ENCODE measurements at places on chromosomes 11 and 22.

- no peak for DNase-seq
Observed at GRCh38 chr11:5174934-5175333, 20.4 kb upstream of the OR52A1 start.

- DNase-seq = no peak
Observed at GRCh38 chr11:110098645-110099044, 5.5 kb downstream of the ZC3H12C start.

DNA sequence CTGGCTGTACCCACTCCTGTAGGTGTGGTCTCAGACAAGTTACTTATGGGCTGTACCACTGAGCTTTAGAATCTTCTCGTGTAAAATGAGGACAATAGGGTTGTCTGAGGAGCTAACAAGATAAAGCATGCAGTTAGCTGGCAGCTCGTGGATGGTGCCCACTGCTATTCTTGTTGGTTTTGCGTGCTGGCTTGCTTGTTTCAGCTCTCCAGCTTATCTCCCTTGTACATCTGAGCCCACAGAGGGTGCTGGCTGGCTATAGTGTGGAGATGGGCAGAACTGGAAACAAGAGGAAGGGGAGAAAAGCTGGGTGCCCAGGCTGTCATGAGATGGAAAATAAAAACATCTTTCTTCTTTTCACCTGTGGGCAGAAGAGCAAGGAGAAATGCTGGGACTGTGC, 46.5 kb upstream of the GALNT18 start:
- DNase-seq = no peak

GRCh38 chr11:119169282-119169719, 776 bp downstream of the NLRX1 start:
- DNase-seq = peak; percentile 24

DNA sequence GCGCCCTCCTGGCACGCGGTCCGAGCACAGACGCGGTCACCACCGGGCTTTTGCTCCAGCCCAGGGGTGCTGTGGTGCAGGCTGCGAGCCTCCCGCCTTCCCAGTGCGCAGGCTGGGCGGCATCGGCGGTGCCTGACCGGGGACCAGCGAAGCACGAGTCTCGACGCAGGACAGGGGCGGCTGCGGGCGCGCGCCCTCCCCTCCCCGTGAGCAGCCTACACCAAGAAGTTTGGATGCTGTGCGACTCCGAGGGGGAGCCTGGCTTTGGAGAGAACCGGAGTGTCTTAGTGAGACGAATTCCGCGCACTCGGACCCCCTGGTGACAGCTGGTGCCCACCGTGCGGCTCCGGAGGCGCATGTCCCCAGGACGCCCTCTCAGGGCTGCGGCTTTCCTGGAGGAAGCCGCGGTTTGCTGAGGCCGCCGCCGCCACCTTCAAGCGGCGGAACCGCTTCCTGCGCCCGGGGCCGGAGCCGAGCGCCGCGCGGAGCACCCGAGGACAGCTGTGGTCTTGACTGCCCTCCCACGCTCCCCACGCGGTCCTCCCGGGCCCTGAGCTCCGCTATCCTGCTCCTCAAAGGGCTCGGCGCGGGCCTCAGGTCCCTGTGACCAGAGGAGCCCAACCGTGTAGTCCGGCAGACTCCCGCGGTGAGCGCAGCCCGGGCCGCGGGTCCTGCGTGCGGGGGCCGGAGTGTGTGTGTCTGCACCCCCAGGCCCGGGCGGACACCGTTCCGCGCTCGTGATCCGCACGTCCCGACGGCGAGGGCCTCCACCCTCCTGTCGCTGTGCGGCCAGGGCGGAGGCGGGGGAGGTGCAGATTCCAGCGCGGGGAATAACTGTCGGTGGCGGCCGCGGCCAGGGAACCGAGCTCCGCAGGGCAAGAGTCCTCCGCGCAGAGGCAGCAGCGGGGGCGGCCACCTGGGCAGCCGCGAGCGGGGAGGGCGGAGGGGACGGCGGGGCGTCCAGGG, 1.7 kb downstream of the FGF3 start:
- DNase-seq = no peak

DNA sequence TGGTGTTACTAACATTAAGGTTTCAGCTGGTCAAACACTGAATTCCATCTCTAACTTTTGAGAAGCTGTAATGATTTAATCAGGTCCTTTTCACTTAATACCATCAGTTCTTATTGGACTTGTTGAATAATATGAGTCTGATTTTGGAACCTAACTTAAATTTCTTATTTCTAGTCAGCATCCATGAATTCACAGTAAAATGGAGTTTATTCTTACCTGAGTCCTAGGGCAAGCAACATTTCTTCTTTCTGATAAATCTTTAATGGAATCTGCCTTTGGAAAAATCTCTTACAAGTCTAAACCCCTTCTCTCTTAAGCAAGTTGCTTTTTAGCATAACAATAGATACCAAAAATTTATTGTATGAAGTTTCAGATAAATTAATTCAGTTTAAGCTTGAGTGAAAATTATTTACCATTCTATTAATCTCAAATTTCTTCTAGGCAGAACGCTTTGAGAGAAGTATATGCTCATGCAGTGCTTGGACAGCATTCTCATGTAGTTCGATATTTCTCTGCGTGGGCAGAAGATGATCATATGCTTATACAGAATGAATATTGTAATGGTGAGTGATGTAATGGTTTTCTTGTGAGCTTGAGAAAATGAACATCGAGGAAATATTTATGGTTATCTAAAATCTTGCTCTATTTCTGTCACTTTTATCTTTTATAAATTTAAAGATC, 3.4 kb downstream of the WEE1 start:
- no peak for DNase-seq

GRCh38 chr22:23182309-23183060, 2.2 kb downstream of the BCR start:
- DNase-seq = peak; percentile 50

DNA sequence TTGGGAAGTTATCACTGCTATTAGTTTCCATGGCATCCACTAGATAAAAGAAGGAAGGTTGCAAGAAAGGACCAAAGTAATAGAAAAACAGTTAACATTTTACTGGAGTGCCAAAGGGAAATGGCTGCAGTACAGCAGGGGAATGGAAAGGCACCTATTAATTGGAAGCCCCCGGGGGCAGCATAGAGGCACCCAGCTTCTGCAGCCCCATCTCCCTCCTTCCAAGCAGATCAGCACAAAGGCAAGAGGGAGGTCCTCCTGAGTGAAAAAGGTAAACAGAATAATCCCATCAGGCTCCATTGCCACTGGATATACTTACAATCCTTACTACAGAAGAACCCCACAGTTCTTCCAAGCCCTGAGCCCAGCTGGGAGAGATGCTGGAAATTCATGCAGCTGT, 887.1 kb downstream of the DLG2 start:
- DNase-seq = no peak

GRCh38 chr11:114256967-114257286, 39.3 kb upstream of the NNMT start:
- DNase-seq = no peak

DNA sequence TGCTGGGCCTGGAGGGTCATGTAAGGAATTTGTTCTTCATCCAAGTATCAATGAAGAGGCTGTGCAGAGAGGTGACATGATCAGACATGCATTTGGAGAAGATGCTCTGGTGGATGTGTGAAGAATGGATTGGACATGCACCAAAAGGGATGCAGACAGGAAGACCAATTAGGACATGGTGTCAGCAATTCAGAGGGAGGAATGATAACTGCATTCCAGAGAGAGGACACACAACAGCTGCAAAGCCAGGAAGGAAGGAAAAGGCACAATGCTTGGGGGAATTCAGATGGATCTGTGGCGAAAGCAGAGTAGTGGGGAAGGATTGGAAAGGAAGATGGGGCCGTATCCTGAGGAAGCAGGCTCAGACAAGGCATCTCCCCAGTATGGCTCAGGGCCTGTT, 5.2 kb upstream of the ARRB1 start:
- no peak for DNase-seq

DNA sequence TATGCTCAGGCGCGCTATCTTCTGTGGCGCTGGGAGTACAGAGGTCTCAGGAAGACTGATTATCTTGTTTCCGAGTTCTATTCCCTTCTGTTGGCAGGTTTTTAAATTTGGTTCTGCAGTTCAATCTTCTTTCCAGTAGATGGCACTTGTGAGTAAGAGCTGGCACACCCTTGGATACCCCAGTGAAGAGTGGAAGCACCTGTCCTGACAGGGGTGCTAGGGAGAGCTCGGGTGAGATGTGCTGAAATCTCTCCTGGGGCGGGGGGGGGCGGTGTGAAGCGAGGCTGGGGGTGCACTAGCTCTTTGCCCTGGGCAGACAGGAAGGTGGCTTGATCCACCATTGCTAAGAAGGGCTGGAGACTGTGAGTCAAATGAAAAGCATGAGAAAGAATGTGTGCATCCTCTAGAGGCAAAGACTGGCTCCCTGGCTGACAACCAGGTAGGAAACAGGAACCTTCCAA, 679.9 kb upstream of the CCDC179 start:
- no peak for DNase-seq

GRCh38 chr22:23218867-23219251, 38.5 kb downstream of the BCR start:
- no peak for DNase-seq

GRCh38 chr11:87438416-87438815, 400.7 kb downstream of the TMEM135 start:
- no peak for DNase-seq

DNA sequence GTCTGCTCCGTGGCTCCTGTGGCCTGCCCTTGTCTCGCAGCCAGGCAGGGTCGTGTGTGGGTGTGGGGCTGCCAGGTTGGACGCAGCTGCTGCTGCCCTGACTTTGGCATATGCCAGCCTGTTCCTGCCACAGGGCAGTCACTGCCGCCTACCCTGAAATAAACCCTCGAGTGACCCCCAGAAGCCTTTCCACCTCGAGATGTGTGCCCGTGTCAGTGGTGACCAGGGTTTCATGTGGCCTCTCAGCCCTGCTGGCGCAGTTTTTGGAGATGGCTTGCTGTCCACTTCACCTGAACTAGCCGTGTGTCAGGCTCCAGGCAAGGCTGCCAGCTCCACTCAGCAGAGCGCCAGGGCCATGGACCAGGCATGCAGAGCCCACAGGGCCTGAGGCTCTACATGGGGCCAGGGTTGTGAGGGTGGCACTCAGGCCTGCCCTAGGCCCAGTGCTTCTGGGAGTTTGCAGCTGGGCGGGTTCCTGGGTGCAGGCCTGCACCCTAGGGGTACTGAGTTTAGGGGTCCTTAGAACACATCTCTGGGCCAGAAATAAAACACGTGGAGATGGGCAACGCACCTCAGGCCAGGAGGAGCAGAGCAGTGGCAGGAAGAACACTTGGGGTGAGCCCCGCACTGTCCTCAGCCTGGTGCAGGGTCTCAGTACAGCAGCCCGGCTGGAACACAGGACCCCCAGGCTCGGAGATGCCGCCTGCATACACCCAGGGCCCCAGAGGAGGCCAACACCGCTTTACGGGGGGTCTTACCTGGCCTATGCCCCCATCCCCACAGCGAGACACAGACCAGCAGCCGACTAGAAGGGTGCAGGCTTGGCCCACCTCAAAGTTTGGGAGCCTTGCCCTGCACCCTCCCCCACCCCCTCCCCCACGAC, 8.8 kb upstream of the PANX2 start:
- DNase-seq = no peak

GRCh38 chr11:81112718-81113117, 1620.9 kb downstream of the FAM181B start:
- no peak for DNase-seq

- no peak for DNase-seq
Observed at GRCh38 chr11:65166893-65167292, 3.1 kb upstream of the SPDYC start.

DNA sequence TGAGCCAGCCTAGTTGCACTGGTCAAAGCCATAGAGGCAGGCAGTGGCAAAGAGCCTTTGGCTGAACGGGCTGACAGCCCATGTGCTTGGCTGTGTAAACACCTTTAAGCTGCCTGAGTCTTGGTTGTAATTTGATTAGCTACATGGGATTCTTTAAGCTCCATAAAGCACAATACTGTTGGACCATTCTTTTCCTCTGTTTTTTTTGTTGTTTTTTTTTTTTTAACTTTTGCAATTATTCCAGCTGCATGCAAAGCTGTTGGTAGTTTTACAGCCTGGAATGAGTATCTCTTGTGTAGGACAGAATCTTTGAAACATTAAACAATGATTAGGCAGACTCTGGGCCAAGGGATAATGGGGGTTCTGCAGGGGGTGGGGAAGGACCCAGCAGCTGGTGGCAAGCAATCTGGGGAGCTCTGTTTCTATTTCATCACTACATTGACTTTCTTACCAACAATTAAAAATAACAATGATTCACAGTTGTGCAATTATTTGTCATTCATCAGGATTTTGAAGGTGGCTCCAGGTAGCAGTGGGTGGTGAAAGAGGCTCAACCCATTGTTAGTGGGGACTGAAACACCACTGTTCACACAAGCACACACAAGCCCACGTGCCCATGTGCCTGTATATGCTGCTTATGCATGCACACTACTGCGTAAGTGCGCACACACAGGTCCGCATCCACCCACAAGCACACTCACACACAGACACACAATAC, 69.5 kb upstream of the CSNK2A3 start:
- no peak for DNase-seq

DNA sequence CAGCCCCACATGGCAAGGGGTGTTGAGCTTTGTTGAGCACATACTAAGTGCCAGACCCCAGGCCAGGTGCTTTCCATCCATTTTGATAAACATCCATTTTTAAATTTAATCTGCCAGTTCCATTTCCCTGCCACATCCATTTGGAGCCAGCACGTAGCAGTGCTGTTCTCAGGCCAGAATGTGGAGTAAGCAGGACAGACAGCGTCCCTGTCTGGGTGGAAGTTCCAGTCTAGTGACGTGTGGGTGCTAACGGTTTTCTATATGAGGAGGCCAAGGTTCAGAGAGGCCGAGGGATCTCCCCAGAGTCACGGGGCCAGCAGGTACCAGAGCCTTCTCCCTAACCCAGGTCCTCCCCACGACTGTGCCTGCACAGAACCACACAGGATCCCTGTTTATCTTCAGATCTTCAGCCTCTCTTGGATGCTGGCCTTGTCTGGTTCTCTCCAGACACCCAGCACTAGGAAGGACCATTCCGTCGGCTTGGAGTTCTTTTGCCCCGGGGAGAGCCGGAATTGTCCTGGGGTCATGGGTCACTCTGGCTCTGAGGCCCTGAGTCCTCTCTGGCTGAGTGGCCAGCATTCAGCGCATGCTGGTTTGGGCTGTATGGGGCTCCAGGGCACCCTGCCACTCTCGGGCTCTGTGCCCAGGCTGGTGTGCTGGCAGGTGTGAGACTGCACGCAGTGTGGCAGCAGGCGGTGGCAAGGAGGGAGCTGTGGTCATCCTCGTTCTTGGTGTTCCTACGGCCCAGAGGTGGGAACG, 63.6 kb upstream of the PPARA start:
- no peak for DNase-seq
